Stimulated activated CD4-positive, alpha-beta T cell treated with anti-CD3 and anti-CD28 coated beads, TNF-alpha, amount 100 ng/mL, for 1 hour (primary cell): ENCODE measurements at places on chromosomes 2 and 18.

DNA sequence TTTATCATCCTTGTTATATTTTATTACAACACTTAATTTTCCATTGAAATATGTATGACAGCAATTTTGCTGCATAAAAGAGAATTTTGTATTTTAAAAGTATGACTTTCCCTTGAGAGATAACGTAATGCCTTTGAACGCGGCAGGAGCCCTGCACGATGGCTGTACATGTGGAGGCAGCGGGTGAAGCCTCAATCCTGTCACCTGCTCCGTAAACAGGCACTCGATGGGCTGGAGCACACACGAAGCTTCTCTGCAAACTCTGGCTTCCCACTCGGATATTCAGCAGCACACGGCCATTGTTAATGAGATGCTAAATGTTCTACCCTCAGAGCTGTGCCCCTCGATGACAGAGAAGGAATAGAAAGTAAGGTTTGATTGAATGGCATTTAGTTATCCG lies 184.4 kb downstream of the RTP5 start:
- no peak for DNase-seq

DNA sequence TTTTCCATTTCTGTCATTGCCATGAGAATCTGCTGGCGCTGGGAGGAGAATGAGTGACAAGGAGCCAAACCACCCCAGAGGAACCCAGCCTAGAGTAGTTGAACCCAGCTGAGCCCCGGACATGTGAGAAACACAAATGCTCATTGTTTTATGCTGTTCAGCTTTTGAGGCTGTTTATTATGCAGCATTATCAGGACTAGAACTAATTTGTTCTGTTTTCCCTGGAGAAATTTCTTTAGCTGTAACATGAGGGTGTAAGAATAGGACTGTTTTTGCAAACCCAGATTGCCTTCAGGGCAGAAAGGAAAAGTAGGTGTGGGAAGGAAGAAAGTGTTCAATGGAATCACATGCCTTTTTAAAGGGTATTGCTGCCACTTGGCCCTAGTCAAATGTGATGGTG lies 28.5 kb upstream of the DOCK10 start:
- no peak for DNase-seq

- no peak for DNase-seq
These were observed 32.3 kb downstream of the BABAM2 start for GRCh38 chr2:27922842-27923241.

DNA sequence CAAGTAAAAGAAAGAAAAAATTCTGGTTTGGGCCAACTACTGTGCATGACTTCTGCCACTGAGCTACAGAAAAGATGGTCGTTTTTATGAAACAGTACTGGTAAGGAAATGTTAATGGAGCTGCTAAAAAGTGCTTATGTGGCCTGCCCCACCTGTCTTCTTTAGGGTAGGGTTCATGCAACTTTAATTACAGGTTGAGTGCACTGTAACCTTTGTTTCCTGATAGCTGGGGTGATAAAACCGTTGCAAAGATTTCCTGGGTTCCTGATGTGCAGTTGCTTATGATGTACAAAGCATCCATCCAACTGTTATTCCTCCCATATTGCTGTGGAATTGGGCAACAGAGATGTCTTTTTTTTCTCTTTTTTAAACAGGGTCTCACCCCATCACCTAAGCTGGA lies 34.3 kb upstream of the PUM2 start:
- DNase-seq: no peak

DNA sequence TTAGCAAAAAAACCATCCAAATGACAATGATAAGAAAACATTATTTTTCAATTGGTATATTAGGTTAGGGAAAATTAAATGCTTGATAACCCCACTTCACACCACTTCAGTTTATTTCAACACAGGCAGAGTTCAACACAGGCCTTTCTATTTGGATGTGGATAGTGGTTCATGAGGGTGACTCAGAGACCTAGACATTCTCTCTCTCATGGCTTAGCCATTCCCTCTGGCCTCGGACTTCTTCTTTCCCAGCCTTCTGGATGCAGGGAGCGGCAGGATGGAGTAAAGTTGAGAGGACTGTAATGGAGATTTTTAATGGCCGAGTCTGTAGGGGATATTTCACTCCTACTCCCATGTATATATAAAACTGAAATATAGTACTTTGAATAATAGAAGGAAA lies 109.7 kb downstream of the CTNNA2 start:
- DNase-seq: no peak

DNA sequence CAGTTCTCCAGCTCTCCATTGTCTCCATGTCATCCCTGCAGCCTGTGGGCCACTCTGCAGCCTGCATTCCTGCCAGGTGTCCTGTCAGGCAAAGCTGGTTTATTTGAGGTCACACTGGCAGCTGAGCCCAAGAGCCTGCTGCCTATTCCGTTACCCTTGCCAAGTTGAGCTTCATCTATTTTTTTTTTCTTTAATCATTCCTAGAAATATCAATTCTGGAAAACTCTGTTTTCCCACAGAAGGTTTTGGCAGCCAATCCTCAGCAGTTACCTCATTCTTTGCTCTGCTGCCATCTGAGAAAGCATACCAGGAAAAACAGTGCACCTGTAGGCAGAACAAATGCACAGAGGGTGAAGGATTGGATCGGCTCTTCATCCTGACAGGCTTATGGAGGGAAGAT lies 411.0 kb upstream of the ACVR2A start:
- DNase-seq: no peak
